ENCODE measurements at places on chromosomes 2 and 18.

- no peak for DNase-seq
These were observed 143.7 kb upstream of the CTNNA2 start for GRCh38 chr2:79369127-79369526.

DNA sequence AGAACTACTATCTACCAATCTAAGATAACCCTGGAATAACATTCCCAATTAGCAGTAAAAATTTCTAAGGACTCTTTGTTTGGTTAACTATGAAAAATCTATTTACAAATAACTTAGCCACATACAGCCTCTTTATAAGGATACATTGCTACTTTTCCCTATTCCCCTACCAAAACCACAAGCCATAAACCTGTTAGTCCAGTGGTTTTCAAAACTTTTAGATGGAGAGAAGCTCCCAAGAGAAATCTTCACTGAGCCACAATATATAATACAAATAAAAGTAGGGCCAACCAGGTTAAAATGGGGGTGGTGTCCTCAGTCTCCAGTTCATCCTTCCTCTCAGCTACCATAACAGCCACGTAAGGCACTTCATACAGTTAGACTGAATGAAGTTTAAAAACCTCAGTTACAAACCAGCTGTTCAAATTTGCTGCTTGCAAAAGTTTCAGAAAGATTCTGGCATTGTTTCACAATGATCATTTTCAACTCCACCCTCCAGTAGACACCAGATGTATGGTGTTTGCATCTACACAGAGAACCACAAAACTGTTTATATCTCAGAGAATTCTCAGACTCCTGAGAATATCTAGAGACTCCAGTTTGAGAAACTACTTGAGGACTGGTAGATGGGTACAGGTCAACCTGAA, 26.0 kb downstream of the SOS1 start:
- DNase-seq: peak; percentile 61

DNA sequence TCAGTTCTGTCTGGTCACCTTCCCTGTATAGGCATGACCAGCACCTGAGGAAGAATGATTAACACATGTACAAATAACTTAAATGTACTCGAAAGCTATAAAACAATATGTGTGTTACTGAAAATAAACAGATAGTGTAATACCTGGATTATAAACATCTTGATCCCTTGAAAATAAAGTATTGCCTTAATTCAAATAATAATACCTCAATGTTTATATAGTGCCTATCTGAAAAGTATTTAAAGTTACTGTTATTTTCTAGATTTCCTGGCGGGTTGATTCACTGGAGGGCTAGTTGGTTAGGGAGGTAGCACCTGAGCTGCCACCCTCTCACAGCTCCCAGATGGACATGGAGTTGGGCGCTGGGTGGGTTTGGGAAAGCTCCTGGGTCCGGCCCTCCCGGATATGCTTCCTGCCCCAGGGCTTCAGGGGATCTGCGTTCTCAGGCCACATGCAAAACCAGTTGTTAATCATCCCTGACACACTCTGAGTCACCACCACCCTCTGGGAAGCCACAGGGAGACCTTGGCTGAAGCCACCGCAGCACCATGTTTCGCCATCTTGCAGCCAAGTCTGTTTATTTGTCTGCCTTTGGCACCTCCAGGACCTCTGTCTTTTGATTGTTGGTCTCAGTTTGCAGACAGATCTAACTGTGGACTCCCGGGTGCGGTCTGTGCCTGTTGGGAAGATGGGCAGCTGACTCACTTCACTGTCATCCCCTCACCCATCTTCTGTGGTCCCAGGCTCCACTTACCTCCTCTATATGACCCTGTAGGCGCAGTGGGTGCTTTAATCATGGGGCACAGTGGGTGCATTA, 35.3 kb downstream of the RAB31 start:
- peak; percentile 93 for DNase-seq

GRCh38 chr18:34651586-34652369, 58.3 kb upstream of the DTNA start:
- no peak for DNase-seq

DNA sequence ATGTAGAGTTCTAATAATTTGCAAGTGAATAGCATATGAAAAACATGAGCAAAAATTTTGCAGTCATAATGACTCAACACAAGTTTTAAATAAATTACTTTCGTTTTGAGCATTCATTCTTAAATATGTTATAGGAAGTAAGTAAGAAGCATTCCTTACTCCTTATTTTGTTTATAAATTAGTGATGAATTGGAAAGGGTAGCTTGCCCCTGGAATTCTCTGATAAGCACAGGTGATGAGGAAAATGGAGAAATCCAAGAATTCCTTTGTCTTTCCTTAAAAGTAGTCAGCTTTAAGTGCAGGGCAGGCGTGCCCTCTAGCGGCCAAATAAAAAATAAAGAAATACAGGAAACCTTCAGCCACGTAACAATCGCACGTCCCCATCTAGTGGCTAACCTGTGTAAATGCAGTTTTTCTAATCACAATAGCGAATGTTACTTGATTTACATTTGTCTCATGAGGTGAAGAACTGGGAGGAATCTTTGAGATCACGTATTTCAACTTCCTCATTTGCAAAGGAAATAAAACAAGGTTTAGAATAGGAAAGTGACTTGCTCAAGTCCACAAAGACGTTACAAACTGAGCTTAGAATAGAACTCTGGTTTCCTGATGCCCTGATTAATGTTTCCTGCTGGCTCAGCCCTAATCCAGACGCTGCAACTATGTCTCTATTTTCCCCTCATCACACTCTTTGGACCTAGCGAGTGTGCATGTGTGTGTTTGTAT, 47.2 kb upstream of the ZNG1B start:
- peak; percentile 94 for DNase-seq

GRCh38 chr2:168993538-168993937, 37.6 kb downstream of the ABCB11 start:
- DNase-seq: no peak

DNA sequence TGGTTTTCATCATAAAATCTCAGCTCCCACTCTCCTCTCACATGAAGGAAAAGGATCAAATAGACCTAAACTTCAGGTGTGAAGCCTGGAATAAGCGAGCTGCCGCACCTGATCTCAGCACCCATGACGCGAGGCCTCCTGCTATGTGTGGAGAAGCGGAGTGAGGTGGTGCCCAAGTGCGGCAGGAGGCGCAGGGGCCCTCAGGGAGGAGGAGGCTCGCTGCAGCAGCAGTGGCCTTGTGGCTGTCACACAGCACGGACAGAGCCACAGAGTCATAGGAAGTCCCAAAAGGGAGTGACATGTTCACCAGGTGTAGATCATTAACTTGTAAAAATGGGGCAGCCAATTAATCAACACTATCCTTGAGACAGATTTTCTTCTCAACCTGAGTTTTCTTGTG, 9.1 kb downstream of the SCLY start:
- DNase-seq: no peak

GRCh38 chr2:239506961-239507360, 106.1 kb upstream of the HDAC4 start:
- DNase-seq: no peak

DNA sequence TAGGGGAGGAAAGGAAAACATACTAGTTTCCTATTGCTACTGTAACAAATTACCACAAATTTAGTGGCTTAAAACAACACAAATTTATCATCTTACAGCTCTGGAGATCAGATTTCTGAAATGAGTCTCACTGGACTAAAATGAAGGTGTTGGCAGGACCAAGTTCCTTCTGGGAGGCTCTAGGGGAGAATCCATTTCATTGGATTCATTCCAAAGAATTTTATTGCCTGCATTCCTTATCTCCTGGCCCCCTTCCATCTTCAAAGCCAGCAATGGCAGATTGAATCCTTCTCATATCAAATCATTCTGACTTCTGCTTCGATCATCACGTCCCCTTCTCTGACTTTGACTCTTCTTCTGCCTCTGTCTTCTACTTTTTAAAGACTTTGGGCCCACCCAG, 250.9 kb downstream of the IRS1 start:
- no peak for DNase-seq

Measured in HL-60 (cell line).